Skin of body (tissue), 3 donors: ENCODE measurements at places on chromosomes 6 and 20. TPM values are rescaled to one million over a fixed set of nuclear protein-coding genes. Genes with fewer than 3 reads are reported as not detected.

GRCh38 chr6:97085772-97086171 is 161.2 kb downstream of the KLHL32 start:
- no peak for DNase-seq

DNA sequence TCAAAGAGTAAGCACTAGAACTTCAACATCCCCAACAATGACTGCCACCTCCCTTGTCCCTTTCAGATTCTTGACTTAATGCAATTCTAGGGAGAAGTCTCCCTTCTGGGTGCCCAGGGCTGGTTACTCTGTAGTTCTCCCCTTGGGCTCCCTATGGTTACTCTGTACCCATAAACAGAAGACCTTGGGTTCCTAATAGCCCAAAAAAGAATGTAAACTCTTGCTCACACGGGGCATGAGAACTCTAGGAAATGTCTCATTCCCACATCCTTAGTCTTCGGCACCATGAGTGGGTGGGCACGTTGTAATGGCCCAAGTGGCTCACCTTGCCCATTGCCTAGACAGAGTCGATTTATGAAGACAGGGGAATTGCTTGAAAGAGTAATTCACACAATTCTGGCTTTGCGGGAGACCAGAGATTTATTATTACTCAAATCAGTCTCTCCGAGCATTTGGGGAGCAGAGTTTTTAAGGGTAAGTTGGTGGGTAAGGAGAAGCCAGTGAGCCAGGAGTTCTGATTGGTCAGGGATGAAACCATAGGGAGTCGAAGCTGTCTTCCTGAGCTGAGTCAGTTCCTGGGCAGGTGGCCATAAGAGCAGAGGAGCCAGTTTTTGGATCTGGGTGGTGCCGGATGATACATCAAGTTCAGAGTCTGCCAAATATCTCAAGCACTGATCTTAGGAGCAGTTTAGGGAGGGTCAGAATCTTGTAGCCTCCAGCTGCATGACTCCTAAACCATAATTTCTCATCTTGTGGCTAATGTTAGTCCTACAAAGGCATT is 61.2 kb upstream of the SIRPG start:
- no peak for DNase-seq

- no peak for DNase-seq
Observed at GRCh38 chr6:53741034-53741823, 53.6 kb upstream of the LRRC1 start.

DNA sequence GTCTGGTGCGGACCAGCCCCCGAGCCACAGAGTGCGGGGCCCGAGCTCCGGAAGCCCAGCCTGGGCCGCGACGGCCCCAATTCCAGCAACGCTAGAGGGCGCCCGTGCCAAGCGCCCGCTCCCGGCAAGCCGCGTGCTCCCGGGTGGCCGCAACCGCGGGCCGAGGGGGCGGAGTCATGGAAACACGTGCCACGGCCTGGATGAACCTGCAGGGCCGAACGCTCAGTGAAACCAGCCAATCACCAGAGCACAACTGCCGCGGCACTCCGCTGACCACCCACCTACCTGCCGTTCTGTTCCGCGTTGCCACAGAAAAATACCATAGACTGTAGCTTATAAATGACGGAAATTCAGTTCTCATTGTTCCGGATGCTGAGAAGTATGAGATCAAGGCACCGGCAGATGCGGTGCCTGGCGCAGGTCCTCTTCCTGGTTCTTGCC is 85.7 kb upstream of the FOXC1 start:
- DNase-seq, result peak; percentile 29

DNA sequence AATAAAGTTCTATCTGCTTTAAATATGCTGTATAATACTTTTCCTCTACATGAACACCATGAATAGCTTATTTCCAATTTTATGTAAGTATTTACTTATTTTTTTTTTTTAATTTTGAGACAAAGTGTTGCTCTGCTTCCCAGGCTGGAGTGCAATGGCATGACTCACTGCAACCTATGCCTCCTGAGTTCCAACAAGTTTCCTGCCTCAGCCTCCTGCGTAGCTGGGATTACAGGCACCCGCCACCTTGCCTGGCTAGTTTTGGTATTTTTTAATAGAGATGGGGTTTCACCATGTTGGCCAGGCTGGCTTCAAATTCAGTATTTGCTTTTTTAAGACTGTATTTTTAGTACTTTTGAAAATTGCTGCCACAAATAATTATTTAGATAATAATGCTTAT is 1365.9 kb downstream of the GRIK2 start:
- no peak for DNase-seq

Gene MICB
- 1.2 TPM for total RNA-seq

Gene ERVFRD-1
- total RNA-seq, result 0.10 TPM

Gene VPS16
- total RNA-seq, result 22.7 TPM

Gene NR2E1
- not detected for total RNA-seq
